Activated CD4-positive, alpha-beta T cell treated with anti-CD3 and anti-CD28 coated beads for 24 hours (primary cell): ENCODE measurements at places on chromosomes 3 and 15.

DNA sequence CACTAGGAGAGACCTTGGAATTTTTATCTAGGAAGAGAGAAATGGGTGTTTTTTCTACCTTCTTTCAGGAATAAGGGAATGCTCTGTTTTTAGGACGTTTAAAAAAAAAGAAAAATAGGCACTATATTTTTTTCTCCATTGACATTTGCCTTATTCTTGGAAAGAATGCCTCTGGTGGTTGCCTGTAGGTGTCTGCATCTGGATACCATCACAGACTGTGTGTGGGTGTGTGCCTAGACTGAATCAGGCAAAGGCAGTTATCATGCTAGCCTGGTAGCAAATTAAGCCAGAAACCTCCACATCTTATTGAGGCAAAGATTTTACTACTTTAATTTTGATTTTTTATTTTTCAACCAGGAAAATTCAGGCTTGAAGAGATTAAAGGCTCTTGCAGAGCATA, 513.6 kb upstream of the KCNMB2 start:
- DNase-seq = no peak

- DNase-seq = no peak
Observed at GRCh38 chr3:181076558-181076957, 87.0 kb upstream of the DNAJC19 start.

DNA sequence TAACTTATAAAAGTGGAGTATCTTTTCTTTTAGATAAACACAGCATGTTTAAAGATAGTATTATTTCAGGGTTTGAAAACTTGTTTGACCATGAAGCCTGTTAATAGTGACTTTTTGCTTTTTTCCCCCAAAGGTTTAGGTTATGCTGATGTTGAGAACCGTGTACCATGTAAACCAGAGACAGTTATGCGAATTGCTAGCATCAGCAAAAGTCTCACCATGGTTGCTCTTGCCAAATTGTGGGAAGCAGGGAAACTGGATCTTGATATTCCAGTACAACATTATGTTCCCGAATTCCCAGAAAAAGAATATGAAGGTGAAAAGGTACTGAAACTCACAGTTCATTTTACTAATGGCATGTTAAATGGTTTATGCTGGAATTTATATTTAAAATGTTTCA, 5.1 kb downstream of the LACTB start:
- no peak for DNase-seq

- no peak for DNase-seq
Observed at GRCh38 chr3:171339598-171339997, 120.6 kb downstream of the TNIK start.

DNA sequence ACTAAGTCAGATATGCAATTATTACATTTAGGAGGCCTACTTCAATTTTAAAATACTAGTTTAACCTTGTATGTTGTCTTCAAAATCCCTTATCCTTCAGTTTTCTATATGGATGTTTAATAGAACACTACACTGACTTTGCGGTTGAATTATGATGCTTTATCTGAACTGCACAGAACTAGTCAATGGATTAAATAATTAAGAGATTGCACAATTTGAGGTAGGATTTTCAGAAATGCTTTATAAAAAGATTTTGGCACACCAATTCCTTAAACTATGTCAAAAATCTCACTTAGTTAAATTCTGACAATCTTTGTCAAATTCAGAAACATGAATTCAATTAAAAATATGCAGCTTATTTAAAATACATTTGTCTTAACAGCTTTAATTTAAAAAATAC, 28.1 kb downstream of the ATOSA start:
- no peak for DNase-seq

GRCh38 chr3:186187401-186188275, 78.7 kb upstream of the ETV5 start:
- no peak for DNase-seq

DNA sequence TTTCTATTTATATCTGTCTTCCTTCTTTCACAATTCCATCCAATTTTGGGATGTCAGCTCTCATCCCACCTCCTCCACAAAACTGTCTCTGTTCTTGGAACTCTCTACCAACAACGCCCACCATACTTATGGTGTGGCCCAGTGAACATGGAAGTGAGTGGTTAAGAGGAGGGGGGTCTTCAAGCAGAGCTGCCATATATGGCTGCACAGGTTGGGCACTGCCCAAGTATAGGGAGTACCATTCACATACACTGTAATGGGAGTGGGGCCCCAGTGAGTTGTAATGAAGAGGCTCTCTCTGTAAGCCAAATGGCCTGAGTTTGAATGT, 7.9 kb upstream of the CAMK1 start:
- DNase-seq = no peak

- no peak for DNase-seq
Observed at GRCh38 chr15:28128031-28128430, 28.9 kb upstream of the OCA2 start.

DNA sequence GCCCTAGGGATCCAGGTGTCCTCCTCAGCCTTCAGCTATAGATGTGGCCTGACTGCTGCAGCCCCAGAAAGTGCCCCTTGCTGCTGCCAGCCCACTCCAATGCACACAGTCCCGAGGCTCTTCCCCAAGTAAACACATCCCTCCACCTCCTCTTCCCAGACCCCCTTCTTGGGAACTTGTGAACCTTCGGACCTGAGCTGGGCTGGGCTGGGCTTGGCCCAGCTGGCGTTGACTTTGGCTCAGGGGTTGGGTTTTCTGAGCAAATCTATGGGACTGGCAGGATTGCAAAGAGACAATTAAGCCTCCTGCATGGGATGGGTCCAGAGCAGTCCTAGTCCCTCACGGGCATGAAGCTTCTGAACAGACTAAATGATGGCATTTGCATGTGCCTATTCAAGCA, 14.7 kb downstream of the VIPR1 start:
- DNase-seq = no peak

- no peak for DNase-seq
Observed at GRCh38 chr3:157611536-157612076, 108.4 kb upstream of the VEPH1 start.

DNA sequence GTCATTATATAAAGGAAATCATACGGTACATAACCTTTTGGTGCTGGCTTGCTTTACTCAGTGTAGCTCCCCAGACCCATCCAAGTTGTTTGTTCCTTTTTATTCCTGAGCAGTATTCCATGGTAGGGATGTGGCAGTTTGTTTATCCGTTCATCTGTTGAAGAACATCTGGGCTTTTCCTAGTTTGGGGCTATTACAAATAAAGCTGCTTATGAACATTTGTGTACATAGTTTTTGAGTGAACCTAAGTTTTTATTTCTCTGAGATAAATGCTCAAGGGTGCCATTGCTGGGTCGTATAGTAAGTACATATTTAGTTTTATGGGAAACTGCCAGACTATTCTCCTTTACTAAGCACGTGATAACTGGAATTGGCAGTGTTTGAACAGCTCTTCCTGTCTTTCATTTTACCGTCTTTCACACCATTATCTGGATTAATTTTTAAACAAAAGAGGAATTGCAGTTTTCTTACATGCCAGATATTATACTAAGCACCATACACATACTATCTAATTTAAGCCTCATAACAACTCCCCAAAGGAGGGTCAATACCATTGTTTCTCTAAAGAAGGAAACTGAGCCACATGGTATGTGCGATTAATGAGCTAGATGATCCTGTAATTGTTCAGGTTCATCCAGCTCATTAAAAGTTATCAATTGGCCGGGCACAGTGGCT, 85.6 kb downstream of the PTPRG start:
- no peak for DNase-seq

- no peak for DNase-seq
Observed at GRCh38 chr15:63133786-63134185, 12.1 kb downstream of the LACTB start.

DNA sequence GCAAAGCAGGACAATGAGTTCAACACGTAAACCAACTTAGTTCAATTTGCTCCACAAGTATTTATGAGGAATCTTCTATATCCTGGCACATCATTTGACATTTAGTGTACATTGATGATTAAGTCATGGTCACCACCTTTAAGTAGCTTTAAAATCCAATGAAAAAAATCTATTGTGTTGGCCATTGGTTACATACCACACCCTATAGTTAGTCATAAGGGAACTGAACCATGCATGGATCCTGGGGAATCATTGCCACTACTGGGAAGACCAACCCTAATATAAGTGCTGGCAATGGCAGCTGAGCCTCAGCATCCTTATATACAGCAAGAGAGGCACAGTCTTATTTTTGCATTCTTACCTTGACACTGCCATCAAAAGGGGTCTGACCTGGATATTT, 502.5 kb downstream of the MECOM start:
- DNase-seq = no peak

GRCh38 chr3:105365081-105365390, 1.7 kb upstream of the ALCAM start:
- DNase-seq = no peak

DNA sequence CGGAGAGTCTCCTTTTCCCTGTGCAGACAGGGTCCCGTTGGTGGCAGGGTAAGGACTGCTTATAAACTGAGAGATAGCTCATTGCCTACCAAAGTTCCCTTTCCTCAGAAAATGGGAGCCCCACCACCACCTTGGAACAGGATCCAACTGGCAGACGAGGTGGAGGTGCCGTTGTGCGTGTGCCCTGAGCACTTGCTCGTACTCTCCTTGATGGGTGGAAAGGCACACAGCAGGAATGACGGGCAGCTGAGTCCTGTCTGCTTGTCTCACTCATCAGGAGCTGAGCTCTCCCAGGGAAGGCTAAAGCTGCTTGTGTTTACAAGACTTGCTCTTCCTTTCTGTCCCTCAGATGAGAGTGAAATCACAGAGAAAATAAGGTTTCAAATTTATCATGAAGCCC, 60.7 kb downstream of the B3GNT5 start:
- DNase-seq = no peak

DNA sequence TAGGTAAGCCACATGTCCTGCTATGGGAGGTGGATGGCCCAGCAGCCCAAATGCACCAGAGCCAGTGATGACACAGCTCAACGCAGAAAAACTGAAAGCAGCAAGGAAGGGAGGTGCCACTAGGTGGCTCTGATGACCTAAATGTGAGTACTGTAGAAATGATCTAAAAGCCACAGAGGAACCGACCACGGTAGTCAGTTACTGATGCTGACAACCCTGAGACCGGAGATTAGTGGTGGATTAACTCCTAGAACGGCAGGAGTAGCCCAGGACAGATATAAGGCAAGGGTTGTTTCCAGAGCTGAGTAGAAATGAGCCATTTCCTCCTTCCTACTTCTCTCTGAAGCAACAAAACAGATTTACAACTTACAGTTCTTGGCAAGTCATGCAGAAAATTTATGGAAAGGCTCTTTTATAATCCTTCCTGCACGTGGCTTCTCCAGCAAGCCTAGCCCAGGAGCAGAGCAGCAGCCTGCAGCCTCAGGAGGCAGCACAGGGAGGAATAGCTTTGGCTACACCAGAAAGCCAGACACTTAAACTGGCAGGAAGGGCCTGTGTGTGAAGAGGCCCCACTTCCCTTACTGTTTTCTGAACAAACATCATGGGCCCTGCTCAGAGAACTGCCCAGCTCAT, 13.1 kb downstream of the FBXL22 start:
- DNase-seq = peak; percentile 68

- no peak for DNase-seq
Observed at GRCh38 chr3:60803216-60804173, 447.8 kb downstream of the FHIT start.

- no peak for DNase-seq
Observed at GRCh38 chr3:106381939-106382335, 513.1 kb upstream of the CBLB start.

- no peak for DNase-seq
Observed at GRCh38 chr15:99122831-99123712, 18.2 kb downstream of the SYNM start.
